ENCODE measurements at places on chromosomes 7 and 10.
A peak's percentile ranks its signal among the peaks of the same experiment; 100 is the strongest.

- peak; percentile 31 for DNase-seq
Measured at GRCh38 chr7:43244232-43244631, 131.8 kb downstream of the HECW1 start.

GRCh38 chr7:5614600-5614999 lies 166.9 kb downstream of the RNF216 start:
- no peak for DNase-seq

DNA sequence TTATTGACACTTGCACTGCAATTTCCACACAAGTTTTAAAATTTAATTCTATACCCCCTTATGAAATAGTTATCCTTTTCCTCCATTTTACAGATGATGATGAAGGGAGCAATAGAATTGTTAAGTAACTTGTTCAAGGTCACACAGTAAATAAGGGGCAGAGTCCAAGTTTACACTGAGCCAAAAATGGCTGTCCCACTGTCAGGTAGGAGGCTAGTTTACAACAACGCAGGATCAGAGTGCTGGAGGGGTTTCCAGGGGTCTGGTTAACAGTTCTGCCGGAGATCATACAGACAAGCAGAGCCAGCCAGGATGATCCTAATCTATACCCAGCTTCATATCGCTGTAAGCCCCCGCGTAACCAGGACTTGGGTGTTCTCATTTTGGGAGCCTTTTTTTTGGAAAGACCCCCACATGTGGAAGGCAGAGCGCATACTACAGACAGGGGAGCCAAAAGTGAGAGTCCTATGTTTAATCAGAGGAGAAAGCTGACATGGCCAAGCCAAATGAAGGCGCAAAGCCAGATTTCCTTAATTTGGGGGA lies 524 bp upstream of the UNC5B start:
- DNase-seq: no peak

- DNase-seq: no peak
Measured at GRCh38 chr10:66834802-66835201, 91.0 kb upstream of the LRRTM3 start.

DNA sequence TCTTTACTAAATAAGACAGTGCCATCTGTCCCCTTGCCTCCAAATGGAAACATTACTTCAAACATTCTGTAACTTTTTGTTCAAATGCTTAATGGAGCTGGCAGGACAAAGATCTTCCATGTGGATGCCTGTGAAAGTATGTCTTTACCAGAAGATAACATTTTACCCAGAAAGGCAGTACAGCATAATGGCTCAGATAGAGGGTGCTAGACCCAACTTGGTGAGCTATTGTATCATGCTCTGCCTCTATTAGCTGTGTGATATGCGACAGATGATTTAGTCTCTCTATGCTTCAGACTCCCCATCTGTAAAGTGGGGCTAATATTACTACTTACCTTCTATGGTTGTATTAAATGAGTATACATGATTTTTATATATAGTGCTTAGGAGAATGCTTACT lies 8.8 kb upstream of the SMKR1 start:
- peak; percentile 14 for DNase-seq

GRCh38 chr7:5638994-5639393 lies 142.5 kb downstream of the RNF216 start:
- peak; percentile 16 for DNase-seq

- DNase-seq: peak; percentile 64
Measured at GRCh38 chr7:24756545-24757352, 515 bp downstream of the GSDME start.

DNA sequence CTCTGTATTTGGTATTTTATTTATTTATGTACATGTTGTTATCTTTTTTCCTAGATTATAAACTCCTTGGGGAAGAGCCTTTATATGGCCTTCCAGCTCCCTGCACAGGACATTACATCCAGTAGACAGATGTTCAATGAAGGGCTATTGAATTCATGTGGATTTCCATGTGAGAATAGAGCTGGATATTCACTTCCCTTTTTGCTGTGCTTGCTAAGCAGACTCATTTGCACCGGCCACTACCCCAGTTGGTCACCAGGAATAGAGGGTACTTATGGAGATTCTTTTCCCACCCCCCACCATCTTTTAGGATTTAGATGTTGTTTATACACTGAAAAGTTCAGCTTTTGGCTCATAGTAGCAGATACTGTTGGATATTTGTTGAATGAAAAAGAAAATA lies 374.1 kb downstream of the NRG3 start:
- no peak for DNase-seq

- no peak for DNase-seq
Measured at GRCh38 chr7:22996470-22996869, 17.5 kb downstream of the HYCC1 start.

DNA sequence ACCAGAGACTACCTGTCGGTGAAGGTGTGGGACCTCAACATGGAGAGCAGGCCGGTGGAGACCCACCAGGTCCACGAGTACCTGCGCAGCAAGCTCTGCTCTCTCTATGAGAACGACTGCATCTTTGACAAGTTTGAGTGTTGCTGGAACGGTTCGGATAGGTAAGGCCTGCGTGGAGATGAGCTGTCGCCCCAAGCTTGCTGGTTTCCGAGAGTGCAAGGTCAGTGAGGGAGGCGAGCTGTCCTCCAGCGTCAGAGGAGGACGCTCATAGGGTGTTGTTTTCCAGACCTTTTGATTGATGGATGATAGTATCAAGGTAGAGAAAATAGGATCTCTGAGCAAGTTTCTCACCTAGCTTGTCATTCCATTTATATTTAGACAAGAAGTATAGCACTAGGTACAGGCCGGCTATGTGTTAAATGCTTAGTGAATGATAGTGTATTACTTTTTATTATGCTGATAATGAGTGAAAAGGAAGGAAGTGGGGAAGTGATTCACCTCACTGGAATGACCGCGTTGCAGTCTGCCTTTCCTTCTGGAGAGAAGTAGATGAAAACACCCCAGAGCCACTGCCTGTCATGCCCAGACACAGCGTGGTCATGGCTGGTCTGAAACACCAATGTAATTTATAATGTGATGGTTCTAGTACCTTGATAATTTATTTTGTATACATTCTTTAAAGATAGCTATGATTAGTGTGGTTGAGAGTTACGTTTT lies 33.9 kb downstream of the BNIP3 start:
- peak; percentile 72 for DNase-seq

DNA sequence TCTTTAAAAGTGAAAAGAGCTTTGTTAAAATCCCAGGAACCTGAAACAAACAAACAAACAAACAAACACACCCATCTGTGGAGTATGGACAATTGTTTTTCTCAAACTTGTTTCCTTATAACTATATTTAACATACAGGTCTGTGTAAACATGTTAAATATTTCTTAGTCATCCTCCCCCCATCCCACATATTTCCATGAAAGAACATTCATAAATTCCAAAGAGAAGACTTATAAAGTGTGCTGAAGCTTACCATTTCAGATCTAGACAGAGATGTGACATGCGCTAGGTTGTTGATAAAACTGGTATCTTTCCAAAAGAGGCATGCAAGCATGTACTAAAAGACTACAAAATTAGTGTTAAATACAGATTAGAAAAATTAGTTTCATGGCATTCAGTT lies 6.5 kb downstream of the FKBP14 start:
- DNase-seq: no peak

- peak; percentile 33 for DNase-seq
Measured at GRCh38 chr10:96789571-96790108, 42.5 kb upstream of the LCOR start.

DNA sequence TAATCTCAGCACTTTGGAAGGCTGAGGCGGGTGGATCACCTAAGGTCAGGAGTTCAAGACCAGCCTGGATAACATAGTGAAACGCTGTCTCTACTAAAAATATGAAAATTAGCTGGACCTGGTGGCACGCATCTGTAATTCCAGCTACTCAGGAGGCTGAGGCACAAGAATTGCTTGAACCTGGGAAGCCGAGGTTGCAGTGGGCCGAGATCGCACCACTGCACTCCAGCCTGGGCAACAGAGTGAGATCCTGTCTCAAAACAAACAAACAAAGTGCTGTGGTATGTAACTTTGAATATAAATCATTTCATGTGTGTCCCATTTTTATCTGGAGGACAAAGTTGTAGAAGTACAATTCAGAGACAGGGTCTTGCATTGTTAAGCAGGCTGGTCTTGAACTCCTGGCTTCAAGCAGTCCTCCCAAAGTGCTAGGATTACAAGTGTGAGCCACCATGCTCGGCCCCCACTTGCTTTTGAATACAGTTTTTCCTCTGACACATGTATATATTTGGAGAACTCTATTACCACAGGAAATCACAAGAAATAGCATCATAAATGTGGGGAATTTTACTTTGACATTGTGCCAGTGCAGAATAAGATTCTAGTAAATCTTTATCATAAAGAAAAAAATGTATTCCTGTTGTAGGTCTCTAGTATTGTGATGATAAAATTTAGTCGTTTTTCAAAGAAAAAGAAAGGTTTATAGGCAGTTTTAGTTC lies 32.6 kb downstream of the PTPN12 start:
- DNase-seq: peak; percentile 44

GRCh38 chr7:26485367-26485934 lies 193.8 kb downstream of the SNX10 start:
- DNase-seq: peak; percentile 22

DNA sequence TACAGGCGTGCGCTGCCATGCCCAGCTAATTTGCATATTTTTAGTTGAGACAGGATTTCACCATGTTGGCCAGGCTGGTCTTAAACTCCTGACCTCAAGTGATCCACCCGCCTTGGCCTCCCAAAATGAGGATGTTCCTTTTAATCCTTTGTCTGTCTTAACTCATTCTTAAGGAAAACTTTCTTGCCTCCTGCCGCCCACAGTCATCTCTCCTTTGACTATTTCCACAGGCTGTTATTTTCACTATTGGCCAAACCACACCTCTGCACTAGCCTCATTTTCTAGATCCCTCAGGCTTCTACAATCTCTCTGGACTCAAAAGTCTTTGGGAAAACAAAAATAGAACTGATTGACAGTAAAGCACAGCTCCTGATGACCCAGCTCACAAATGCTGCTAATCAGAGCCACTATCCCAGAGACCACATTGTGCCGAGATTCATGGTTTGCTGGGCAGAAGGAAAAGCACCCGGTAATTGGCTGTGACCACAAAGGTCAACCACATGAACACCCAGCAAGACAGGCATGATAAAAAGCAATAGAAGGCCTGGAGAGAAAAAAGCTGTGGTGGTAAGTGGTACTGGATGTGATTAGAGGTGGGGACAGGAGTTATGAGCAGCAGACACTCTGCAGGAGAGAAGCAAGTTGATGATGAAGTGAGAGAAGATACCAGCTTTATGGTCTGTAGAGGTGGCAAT lies 44.1 kb upstream of the ZNRF2 start:
- DNase-seq: peak; percentile 15
